ENCODE measurements at places on chromosomes 7 and 10.

DNA sequence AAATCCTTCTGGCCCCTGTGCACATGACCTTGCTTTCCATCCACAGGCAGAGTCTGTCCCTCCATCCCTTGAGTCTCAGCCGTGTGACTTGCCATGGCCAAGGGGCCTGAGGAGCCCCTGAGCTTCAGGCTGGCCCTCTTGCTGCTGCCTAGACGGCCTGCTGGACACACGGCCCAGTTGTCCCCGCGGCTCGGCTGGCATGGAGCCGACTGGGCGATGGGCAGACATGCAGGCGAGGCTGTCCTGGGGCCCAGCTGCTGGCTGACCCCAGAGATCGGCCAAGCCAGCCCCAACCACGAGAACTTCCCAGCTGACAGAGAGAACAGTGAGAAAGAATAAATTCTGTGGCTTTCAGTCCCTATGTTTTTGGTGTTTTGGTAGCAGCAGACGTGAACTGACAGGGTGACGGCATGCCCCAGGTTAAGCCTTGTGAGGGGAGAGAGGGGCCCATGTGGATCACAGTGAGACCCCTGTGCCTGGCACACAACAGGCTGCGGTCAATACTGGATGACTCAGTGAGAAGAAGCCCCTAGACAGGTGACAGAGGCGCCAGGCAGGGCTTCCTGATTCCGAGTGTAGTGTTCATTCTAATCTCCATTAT, 11.7 kb downstream of the PRKAG2 start:
- DNase-seq: no peak

- DNase-seq: no peak
Measured at GRCh38 chr7:149887311-149887710, 13.5 kb downstream of the ATP6V0E2 start.

DNA sequence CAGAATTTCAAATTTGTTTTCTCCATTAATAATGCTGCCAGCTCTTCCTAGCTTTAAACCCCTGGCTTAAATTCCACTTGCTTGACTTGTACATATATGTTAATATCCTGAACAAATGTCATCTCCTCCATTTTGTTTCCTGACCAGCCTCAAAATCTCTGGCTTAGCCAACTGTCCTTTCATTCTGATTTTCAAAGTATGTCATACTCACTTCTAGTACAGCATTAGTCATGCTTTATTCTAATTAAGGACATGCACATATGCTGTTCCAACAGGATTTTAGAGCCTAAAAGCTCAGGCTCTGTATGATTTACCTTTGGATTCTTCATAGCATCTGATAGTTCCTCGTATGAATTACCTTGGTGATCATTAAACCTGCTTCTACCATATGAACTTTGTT, 158.3 kb downstream of the ZNF438 start:
- no peak for DNase-seq

- DNase-seq: no peak
Measured at GRCh38 chr10:72563327-72563932, 62.4 kb downstream of the MICU1 start.

DNA sequence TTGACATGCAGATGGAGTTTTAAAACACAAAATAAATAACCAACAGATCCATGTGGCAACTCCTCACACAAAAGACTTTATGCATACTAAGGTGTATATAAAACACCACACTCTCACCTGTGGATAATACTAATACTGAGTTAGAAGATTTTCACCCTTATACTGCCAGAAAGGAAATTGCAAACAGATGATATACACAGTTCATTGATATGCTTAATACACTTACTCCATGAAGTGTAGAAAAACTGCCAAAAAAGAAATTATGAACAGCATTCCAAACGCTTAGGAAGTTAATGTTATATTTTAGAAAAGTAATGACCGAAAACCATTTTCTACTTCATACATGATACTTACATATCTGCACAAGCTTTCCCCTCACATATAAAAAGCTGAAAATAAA, 17.6 kb upstream of the SNX13 start:
- no peak for DNase-seq

DNA sequence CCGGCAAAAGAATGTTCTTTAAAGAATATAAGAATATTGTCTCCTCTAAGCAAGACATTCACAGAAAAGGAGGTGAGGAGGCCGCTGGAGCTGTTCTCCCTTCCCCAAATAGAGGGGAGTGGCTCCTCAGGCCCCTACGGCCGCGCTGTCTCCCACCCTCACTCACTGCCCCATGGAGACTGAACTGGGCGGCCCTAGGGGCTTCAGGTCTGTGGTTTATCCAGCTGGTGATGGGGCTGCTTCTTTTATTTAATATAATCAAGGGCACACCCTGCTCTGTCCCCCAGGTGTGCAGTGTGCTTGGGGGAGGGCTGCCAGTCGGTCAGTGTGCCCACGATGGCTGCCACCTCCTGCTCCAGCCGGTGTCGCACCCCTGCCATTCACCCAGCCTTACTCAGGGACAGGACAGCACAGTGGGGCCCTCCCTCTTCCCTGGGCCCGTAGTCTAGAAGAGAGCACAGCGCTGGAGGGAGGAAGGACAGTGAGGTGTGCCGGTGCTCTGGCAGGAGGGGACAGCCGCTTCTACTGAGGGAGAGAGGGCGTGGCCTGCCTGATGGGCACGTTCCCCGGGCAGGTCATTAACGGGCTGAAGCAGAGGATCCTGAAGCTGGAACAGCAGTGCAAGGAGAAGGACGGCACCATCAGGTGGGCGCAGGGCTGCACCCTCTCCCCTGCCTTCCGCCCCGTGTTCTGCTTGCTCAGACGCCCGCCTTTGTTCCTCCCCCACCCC, 23.4 kb downstream of the IQCE start:
- DNase-seq: no peak

DNA sequence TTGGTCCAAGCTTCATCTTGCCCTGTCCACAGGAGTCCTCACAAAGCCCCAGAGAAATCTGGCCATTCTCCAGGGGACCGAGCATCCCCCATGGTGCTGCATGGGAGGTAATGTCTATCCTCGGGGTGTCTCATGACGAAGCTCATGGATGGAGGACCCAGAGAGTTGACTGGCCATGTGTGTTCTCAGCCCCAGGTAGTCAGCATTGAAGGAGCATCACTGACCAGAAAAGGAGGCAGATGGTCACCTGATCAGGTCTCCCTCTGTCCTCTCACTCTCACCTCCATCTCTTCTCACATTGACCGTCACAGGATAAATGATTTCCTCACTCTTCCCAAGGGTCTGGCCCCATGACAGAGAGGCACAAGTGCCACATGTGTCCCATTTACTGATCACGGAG, 33.4 kb upstream of the GDF10 start:
- DNase-seq: no peak

DNA sequence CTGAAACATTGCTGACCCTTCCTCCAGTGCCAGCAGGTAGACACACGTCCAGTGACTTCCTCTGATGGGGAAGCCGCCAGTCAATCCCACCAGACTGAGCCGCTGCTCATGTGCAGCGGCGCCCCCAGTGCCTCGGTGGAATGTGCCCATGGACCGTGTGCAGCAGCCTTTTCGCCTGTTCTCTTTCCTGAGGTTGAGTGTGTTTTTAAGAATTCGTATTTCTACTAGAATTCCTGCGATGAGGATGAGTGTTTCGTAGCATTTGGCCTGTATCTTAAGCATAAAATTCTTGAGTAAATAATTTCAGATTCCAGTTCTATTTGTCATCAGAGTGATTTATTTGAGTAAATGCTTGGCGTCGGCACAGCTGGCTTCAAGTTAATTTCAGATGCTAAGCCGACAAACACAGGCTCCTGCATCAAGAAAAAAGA, 35.4 kb downstream of the BNIP3 start:
- DNase-seq: no peak

GRCh38 chr10:48506147-48506917, 98.5 kb downstream of the ARHGAP22 start:
- no peak for DNase-seq

GRCh38 chr10:22252224-22252800, 34.5 kb upstream of the EBLN1 start:
- DNase-seq: no peak

DNA sequence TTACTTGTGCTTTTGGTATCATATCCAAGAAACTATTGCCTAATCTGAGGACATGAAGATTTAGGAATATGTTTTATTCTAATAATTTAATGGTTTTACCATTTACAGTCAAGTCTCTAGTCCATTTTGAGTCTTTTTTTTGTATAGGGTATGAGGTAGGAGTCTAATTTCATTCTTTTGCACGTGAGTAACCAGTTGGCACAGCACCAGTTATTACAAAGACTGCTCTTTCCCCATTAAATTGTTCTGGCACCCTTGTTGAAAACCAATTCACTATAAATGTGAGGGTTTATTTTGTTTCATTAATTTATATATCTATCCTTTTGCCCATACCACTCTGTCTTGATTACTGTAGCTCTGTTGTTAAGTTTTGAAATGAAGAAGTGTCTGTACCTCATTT, 381.6 kb downstream of the SUGCT start:
- DNase-seq: no peak

- DNase-seq: no peak
Measured at GRCh38 chr10:66811211-66811610, 114.6 kb upstream of the LRRTM3 start.

DNA sequence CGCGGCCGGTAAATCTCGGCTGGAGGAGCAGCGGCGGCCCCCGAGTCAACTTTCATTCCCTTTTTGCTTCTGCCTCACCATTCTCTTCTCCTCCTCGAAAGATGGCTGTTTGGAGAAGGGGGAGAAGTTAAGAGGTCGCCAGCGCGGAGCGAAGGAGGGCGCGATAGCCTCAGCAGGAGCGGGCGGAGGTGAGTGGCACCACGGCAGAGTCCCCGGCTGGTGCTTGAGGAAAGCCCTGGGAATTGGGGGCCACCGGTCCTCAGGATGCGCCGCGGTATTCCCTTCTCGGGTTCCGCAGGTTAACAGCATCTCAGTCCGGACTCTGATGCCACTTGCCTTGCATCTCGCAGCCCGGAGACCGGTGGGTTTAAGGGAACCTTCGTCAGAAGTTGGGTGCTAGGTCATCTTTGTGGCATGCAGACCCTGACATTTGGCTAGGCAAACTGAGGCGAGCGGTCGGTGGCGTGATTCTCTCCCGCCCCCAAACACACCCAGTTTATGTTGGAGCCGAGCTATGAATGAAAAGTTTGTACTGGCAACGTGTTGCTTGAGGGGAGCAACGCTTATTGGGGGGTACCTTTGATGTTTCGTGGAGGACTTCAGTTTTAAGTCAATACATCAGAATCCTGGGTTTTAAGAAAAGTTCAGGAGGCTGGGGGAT, 59.5 kb upstream of the PRPS1L1 start:
- no peak for DNase-seq

GRCh38 chr10:127368101-127368500, 171.7 kb upstream of the INSYN2A start:
- no peak for DNase-seq

- no peak for DNase-seq
Measured at GRCh38 chr10:12179606-12180170, 16.0 kb downstream of the NUDT5 start.

DNA sequence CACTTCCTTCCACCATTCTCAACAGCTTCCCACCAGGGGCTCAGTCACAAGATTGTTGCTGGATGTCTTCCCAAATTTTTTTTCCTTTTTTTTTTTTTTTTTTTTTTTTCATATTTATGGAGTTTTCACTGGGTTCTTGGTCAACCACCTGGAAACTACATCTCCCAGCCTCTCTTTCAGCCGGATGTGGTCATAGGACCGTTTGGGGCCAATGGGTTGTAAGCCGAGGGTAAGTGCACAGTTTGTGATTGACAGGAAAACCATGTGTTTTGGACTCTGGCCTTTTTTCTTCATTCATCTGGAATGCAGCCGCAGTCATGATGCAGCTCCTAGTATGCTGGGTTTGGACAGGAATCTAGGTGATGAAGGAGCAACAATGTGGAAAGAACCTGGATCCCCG, 337.1 kb upstream of the FOXK1 start:
- no peak for DNase-seq

DNA sequence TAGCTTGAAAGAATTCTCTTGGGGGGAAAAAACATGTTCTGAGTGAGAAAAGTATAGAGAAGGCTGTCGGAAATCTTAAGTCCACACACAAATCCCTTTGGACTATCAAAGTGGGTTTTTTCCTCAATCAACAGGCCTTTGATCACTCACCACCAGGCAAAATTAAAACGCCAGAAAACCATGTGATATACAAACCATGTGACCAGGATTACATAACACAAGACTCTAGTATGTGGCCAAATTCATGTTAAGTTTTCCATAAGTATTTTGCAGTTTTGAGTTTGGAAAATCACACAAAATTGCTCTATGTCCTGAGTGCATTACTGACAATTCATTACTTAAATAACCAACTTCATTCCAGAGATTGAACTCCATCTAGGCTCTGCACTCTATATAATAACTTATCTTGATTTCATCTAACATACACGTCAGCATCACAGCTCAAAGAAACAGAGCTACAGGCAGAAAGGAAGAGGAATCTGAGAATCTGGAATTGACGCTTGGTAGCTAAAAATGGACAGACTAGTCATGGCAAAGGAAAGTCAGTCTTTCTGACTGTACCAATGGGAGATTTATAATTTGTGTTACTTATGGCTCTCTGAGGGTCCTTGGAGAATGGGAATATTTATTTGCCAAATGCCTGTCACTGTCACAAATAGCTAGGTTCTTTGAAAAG, 383.5 kb downstream of the SFMBT2 start:
- no peak for DNase-seq

DNA sequence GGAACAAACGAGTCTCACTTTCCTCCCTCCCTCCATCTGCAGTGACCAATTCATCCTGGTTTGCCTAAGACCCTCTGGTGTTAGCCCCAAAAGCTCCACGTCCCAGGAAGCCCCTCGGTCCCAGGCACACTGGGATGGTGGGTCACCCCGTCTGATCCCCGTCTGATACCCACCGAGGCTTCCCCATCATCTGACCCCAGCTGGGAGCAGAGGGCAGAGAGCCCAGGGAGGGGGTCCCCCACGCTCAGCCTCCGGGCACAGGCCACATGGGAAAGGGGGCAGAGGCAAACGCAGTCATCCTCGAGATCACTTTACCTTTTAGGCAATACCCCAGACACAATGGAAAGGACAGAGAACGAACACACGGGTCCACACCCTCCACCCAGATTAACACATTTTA, 291.6 kb upstream of the PPP2R2D start:
- no peak for DNase-seq

GRCh38 chr7:135666156-135666555, 3.8 kb downstream of the STMP1 start:
- DNase-seq: no peak

- DNase-seq: no peak
Measured at GRCh38 chr10:119252470-119253151, 45.2 kb downstream of the GRK5 start.

GRCh38 chr10:67017218-67017617, 91.4 kb downstream of the LRRTM3 start:
- no peak for DNase-seq

DNA sequence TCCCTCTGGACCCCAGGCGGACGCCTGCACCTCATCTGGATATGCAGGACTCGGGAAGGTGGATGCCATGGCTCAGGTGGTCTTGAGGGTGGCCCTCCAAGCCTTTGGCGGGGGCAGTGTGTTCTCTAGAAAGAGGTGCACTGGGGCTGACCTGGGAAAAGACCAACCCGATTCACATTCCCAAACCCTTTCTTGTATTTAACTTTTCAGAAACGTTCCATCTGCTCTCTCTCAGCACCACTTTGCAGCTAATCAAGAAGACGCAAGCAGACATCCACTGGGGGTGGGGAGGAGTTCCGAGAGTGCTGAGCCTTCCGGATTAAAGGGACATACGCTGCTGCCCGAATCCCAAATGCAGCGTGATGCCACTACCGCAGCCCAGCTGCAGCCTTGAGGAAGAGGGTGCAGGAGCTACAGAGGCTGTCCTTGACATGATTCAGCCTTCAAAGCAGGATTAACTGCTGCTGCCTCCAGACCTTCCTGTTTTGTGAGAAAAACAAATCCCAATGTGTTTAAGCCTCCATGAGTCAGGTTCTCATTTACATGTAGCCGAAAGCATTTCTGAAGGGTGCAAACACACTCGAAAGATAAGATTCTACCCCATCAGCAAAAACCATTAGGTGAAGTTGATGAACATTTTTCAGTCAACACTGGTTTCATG, 39.9 kb downstream of the RBM17 start:
- DNase-seq: no peak

All from caudate nucleus (tissue), 63 donors.